ENCODE measurements at places on chromosomes 1 and 21.

GRCh38 chr1:1135339-1136136 is 19.6 kb upstream of the C1orf159 start:
- DNase-seq = no peak

DNA sequence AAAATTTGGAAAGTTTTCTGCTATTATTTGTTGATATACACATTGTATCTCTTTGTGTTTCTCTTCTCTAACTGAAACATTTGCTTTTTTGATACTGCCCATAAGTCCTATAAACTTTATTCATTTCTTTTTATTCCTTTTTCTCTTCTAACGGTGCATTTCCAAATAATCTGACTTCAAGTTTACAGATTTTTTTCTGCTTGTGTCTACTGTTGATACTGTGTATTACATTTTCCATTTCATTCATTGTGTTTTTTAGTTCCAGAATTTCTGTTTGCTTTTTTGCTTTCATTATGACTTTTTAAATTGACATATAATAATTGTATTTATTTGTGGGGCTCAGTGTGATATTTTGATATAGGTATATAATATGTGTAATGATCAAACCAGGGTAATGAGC is 38.3 kb upstream of the PLA2G2A start:
- DNase-seq = no peak

DNA sequence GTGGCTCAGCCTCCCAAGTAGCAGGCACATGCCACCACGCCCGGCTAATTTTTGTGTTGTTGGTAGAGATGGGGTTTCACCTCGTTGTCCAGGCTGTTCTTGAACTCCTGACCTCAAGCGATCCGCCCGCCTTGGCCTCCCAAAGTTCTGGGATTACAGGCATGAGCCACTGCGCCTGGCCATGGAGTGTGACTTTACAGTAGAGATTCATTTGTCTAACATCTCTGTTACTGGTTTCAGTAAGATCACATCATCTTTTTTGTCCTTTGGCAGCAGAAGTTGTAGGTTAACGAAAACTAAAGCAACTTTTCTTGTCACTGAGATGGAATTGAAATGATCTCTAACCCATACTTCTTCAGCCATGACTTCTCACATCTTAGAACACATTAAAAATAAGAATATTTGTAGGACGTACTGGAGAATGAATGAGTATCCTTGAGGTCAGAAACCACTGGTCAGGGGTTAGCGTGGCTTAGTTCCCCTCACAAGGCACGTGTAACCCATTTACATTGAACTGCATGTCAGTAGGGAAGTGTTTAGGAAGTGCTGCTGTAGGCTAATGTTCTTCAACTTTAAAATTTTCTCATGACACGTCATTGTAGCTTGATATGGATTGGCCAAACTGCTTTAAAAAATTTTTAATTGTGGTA is 75.9 kb downstream of the CAMTA1 start:
- DNase-seq = no peak

DNA sequence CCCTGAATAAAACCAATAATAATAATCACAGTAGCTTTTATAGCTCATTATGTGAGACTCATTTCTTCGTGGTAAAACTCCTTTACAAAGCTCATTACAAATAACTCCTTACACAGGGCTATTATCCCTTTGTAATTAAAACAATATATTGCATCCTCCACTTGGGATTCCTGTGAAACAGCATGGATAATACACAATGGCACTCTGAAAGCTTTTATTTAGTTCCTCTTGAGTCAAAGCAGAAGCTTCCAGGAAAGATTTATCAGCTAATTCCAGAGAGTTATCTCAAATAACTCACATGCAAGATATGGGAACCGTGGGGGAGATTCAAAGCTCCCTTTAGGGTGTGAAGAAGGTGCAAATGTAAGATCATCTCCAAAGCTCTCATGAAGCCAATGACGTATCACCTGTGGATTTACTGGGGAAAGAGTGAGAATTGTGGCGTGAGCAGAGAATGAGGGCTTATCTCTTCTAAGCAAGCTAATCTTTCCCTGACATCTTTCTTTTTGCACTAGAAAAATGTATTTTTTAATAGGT is 60.4 kb upstream of the GJA5 start:
- no peak for DNase-seq

- DNase-seq = no peak
Observed at GRCh38 chr1:44860331-44860730, 17.3 kb upstream of the PTCH2 start.

DNA sequence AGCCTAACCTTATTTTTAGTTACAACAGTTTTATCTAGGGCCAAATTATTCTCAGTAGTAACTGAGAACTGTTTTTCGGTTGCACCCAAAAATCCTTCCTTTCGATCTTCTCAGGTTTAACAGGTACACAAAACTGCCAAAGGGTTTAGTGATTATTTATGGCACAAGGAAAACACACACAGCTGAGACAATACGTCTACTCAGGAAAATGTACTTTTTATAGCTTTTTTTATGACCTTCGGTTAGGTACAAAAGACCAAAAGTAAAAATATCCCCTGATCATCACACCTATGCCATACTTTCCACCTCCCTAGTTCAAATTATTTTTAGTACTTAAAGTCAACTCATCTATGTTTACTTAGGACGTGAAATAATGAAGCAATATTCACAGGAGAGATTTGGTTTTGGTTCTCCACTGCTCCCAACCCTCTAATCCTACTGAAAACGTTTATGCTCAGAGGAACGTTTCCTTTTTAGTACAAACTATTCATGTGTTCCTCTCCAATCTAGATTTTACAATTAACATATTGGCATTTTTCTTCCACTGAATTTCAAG is 48.7 kb downstream of the TTLL7 start:
- no peak for DNase-seq

GRCh38 chr1:241899210-241899609 is 51.2 kb downstream of the EXO1 start:
- DNase-seq = no peak

- DNase-seq = no peak
Observed at GRCh38 chr1:41045740-41046139, 24.2 kb upstream of the SLFNL1 start.

GRCh38 chr21:35102488-35103371 is 53.6 kb upstream of the RUNX1 start:
- DNase-seq = no peak

DNA sequence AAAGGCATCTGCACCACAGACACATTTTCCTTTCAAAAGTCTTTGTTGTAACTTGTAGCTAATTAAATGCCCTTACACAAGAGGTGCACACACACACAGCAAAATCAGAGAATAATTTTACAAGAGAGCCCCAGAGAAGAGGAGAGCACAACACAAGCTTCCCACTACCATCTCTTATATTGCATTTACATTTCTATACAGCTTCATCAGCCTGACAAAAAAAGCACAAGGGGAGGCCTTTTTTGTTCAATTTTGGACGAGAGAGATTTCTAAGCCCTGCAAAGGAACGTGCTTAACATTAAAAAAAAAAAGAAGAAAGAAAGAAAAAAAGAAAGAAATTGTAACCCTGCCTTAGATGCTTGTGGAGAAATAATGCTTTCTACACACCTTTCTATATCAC is 17.1 kb upstream of the ESRRG start:
- no peak for DNase-seq

GRCh38 chr1:66613187-66613586 is 79.2 kb downstream of the SGIP1 start:
- DNase-seq = no peak

- peak; percentile 33 for DNase-seq
Observed at GRCh38 chr1:233440951-233441401, 113.5 kb downstream of the MAP3K21 start.

DNA sequence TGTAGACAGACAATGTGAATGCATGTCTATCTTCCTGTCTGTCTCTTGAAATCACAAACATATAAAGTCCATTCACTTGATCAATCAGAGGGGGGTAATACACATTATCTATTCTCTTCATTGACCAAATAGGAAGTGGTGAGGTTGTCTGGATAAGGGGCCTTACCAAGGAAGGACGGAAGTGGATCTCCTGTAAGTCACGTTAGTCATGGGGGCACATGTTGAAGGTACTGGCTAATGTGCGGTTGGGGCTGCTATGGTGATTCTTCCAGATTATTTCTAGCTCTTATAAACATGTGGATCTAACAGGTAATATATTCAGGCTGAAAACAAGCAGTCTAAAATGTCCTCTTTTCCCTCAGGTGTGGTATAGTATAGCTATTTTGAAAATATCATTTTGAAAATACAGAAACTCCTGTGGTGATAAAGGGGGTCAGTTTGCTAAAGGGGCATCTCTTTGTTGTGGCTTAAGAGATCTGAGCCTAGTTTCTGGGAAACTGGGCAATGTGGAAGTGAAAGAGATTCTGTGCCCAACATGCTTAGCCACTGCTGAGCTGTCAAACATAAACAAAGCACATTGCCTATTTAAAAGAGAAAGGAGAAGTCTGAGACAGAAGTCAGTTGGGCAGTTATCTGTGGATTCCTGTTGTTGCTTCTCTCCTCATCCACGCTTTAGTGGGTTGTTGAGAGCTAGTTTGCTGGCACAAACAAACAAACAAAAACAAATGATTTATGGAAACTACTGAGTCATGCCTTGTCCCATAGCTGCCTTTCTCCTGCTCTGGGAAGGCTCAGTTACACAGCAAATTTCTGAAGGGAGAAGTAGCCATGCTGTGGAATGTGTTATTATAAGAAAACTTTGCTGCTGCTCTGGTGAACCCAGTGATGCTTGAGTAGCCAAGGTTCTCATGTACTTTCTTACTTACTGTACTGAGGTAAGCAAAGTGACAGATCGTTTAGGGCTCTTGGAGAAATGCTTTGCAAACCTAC is 166.9 kb downstream of the HLX start:
- DNase-seq = no peak

- no peak for DNase-seq
Observed at GRCh38 chr1:70353601-70354331, 756 bp downstream of the ANKRD13C start.

All from neural crest cell (in vitro differentiated cells).